ENCODE measurements at places on chromosomes 1 and 21.

- no peak for DNase-seq
These were observed 6.1 kb upstream of the CD1A start for GRCh38 chr1:158248118-158248517.

DNA sequence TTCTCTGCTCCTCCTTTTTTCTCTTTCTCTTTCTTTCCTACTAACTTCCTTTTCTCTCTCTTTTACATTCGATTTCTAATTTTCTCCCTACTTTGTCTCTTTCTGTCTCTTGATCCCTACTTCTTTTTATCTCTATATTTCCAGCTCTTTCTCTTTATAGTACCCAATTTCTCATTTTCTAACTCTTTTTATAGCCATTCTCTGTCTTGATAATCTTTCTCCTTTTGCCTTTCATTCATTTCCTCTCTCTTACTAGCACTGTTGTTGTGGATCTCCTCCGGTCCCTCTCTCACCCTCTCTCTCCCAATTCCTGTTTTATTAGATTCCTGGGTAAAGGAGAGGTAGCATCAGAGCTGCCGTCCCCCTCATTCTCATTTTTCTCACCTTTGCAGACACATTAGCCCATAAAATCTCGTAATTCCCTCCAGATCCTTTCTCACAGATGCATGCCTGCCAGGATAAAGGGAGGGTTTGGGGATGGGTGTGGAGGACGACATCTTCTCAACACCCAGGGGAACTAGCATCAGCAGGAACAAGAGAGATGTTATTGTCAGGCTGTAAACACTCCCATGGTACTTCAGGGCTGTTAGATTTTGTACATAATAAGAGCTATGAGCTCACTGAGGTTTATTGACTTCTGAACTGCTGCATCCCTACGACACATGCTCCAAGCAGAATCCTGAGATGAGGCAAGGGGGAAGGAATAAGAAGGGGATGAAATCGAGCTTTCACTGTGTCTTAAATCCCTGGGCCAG lies 159.0 kb upstream of the GALNT2 start:
- DNase-seq = peak; percentile 60

DNA sequence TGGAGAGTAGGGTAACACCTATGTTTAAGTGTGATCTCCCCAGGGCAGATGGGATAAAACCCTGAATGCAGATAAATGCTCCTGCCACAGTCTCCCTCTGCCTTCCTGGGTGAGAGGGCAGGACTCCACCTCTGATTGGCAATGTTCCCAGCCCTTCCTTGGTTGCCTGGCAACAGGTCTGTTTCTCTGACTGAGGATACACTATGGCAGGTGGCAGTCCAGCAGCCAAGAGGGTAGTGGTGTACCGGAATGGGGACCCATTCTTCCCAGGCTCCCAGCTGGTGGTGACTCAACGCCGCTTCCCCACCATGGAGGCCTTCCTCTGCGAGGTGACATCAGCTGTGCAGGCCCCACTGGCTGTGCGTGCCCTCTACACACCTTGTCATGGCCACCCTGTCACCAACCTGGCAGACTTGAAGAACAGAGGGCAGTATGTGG lies at the start of gene DCDC2B:
Gene DCDC2B, plus strand, starts transcription at position 199 of the 438 bp plus-strand sequence. Its CDS starts 5 bp downstream, at position 204.
- DNase-seq = peak; percentile 94

GRCh38 chr1:24283326-24284155 lies 35.6 kb upstream of the GRHL3 start:
- no peak for DNase-seq

DNA sequence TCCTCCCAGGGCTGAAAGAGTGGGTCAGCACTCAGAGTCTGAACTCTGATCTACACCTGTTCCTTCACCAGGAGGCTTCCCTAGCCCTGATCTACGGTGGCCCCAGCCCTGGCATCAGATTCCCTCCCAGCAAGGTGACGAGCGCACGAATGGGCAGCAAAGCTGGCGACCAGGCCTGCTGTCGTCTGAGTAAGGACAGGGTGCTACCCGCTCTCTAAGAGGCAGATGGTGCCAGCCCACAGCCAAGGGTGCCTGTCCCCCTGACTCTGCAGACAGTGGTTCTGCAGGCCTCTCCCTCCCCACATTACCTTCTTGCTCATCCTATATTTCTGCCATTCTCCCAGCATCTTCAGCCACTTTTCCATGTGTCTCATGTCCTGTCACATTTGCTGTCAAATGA lies 10.3 kb upstream of the SMYD3 start:
- no peak for DNase-seq

DNA sequence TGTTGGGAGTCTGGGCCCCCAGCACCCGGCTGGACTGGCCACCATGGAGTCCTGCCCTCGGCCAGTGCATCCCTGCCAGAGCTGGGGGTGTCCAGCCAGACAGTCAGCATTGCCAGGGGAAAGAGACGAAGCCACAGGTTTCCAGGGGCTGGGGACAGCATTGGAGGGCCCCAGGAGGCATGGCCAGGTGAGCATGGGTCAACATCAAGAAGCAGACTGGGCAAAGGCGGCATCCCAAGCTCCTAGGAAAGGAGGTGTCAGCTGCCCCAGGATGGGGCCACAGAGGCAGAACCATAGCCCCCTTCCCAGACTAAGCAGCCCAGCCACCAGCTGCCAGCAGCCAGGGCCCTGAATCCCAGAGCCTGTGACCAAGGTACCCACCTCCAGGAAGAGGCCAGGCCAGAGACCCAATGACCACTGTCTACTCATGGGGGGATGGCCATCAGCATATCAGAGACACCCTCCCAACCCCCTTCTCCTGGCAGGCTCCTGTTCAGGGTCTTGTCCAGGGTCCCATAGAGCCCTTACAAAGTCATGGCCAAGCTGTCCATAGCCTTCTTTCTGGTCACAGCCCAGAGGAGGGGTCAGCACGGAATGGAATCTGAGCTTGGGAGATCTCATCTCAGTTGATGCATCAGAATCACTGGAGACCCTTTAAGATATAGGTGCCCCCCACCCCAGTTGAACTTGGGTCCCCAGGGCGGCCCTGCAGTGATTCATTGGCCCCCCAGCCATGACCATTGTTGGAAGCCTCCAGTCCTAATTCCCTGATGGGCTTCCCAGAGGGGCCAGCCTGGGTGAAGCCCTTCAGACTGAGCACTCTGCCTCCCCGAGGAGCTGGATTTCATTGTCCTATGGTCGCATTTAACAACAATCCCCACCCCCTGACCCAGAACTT lies 32.5 kb downstream of the WNT3A start:
- no peak for DNase-seq

- no peak for DNase-seq
These were observed 105.0 kb downstream of the HUNK start for GRCh38 chr21:31977816-31978215.

- no peak for DNase-seq
These were observed 186.7 kb downstream of the C1orf94 start for GRCh38 chr1:34363447-34363846.

- no peak for DNase-seq
These were observed 39.2 kb downstream of the CNN3 start for GRCh38 chr1:94887603-94888171.

DNA sequence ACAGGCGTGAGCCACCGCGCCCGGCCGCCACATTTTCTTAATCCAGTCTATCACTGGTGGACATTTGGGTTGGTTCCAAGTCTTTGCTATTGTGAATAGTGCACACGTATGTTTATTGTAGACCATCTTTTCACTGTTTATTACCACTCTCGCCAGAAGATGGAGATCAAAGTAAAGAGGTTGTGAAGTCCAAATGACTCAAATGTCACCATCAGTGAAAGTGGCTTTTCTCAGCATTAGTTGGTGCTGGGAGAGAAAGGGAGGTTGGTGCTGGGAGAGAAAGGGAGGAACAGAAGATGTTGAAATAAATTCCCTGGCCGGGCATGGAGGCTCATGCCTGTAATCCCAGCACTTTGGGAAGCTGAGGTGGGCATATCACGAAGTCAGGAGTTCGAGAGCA lies 10.4 kb upstream of the UHMK1 start:
- no peak for DNase-seq

DNA sequence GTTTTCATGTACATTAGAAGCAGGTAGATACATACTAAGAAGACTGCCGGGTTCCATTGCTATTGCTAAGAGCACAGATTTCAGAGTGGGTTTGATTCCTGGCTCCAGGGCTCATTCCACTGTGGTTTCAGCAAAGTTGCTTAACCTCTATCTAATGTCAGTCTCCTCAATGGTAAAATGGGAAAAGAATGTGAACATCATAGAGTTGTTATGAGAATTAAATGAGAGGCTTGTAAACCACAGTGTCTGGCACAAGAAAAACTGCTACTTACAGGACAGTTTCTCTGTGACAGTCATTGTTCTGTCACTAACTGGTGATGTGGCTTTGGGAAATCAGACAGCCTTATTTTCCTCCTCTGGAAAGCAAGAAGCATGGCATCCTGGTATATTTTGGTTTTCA lies 10.7 kb upstream of the PLXNA2 start:
- DNase-seq = no peak

DNA sequence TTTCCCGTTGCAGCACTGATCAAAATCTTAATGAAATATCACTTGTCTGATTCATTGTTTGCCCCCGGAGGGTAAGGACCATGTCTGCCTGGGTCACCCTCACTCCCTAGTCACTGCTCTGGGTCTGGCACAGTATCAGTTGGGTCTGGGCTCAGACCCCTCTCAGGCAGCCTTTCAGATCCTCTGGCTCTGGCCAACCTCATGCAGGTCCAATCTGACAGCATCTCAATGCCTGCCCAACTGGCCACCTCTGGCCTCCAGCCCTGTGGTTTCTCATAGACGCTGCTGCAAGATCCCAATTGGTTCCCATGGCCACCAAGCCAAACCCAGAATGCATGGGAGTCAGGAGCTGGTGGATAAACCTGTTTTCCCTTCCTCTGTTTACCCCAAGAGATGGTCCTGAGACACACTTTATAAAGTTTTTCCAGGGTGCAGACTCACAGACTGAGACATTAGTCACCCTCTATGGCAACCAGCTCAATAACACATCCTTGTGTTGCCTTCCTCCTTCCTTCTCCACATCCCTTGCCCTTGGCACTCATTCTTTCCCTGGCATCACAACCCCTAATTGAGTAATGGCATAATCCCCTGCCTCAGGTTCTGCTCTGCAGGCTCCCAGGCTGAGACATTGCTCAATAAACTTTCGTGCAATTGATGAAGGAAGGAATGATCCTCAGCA lies 199.2 kb downstream of the GRIK3 start:
- no peak for DNase-seq

- no peak for DNase-seq
These were observed 24.2 kb upstream of the ZNF648 start for GRCh38 chr1:182085726-182086125.

GRCh38 chr1:164614316-164614715 lies 55.3 kb downstream of the PBX1 start:
- no peak for DNase-seq

DNA sequence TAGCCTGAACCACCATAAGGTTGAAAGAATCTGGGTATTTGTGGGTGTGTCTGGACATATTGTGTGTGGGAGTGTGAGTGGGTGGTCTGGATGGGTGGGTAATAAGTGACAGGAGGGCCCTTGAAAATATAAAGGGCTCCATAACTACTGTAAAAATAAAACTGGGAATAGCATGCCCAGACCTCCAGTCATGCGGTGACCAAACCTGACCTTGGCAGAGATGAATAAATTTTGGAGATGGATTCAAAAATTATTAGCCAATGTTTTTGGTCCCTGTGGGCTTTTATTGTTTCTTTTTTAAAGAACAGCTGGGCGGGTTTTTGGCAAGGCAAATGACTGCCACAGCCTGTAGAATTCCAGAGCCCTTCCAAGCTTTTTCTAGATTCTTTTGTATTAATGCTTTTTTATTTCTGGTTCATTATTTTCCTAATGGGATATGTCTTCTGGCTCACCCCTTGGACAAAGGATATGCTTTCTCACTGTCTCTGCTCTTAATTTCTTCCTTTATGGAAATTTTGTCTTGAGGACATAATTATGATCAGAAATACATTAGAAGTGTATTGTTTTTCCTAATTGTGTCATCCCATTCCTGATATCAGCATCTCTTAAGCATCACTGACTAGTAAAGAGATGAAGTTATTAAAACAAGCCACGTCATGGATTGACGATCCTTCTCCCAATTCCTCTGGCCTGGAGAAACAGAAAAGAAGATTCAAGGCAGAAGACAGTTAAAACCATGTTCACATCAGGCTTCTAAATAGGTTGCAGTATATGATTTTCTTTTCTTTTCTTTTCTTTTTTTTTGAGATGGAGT lies 69.5 kb downstream of the NTMT2 start:
- no peak for DNase-seq

GRCh38 chr1:55284856-55285255 lies 69.7 kb upstream of the USP24 start:
- DNase-seq = peak; percentile 9

DNA sequence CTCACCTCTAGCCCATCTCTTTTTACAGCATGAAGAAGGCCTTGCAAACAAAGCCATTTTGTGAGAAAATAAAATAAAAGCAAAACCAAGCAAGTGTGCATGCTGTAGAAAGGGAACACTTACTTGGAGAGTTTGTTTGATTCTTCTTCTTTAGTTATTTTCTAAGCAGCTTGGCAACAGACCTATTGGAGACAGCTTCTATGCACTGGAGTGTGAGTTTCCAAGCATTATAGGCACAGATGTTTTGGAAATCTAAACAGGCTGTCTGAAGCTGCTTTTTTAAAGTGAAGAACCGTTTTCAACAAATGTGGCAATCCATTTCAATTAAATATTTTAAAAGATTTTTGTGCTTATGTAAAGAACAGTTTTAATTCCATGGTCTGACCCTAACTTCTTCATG lies 76.6 kb downstream of the NGF start:
- DNase-seq = no peak

DNA sequence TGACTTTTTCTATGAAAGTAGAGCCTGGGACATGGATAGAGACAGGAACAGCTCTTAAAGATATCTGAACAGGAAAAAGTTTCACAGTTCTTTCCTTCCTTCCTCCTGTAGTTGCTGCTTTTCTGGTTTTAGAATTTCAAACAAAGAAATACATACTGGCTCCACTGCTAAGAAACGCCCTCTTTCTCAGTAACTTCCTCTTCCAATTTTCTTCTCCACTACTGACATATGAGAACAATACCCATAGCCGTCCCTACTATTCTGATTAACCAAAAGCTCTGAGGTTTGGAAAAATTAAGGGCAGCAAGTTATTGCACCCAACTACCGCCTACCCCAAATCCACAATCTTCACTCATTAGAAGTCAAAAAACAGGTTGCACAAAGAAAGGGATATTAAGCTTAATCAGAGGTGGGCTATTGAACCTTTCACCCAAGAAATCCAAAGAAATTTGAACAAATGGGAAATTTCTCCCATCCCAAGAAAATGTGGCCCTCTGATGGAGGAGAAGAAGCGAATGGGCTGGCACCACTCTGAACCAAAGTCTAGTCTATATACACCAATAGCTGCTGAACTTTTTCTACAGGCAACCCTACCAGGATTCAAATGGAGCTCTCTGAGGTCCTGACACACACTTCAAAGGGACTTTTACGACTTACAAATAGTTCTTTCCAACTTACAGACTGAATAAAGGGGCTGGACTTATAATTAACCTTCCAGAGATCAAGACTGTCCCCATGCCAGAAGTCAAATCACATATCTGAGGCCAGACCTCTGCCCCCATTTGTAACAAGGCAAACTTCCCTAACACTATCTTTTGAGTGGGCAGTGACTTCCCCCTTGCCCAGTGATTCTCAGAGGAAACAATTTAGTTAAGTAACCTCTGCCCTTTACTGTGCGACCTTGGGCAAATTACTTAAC lies 1.7 kb downstream of the WASF2 start:
- DNase-seq = no peak

GRCh38 chr21:45016406-45017038 lies 57.9 kb upstream of the ADARB1 start:
- DNase-seq = no peak
